ENCODE measurements at places on chromosomes 7 and 10.

DNA sequence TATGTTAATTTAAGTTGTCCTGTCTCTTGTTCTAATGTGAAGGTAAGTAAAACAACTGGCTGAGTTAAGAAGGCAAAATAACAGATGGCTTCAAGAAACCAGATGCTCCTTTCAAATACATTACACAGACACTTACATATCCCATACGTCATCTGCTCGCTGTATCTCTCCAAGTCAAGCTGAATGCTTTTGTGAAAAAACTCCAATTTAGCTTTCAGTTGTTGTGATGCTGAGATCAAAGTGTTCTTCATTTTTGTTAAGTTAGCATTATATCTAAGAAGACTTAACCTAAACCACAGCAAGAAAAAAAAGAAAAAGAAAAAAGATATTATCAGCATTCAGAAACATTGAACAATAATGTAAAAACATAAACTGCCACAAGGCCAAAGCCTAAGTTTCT, 18.5 kb upstream of the ERLIN1 start:
- no peak for DNase-seq

DNA sequence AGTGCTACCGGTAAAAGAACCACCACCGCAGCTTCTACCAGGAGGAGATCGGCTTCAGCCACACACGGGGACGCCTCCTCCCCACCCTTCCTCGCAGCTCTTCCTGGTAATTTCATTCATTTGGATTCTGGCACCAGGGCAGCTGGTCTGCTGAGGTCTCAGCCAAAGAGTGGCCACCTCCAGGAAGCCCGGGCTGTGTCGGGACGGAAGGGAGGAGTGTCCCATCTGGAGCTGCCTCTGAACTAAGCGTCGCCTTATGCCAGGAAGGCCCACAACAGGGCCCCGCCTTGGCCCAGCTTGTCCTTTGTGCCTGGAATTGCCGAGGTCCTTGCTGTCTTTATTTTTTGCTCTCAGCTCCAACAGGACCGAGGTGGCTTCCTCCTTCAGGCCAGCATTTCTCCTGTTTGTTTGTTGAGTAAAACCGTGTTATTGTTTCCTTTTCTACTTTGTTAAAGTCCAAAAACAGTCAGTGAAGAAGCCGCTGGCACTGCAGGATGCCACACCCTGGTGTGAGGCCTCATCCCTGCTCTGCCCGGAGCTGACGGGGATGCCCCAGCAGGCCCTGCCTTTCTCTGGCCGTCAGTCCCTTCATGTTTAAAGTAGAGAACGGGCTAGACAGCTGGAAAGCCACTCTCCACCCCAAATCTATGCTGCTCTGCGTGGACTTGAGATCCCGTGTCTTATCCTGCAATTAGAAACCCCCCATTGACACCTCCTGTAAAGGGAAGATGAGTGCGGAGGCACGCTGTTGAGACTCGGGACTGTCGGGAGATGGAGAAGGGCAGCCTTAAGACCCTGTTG, 24.5 kb upstream of the TTYH3 start:
- no peak for DNase-seq

DNA sequence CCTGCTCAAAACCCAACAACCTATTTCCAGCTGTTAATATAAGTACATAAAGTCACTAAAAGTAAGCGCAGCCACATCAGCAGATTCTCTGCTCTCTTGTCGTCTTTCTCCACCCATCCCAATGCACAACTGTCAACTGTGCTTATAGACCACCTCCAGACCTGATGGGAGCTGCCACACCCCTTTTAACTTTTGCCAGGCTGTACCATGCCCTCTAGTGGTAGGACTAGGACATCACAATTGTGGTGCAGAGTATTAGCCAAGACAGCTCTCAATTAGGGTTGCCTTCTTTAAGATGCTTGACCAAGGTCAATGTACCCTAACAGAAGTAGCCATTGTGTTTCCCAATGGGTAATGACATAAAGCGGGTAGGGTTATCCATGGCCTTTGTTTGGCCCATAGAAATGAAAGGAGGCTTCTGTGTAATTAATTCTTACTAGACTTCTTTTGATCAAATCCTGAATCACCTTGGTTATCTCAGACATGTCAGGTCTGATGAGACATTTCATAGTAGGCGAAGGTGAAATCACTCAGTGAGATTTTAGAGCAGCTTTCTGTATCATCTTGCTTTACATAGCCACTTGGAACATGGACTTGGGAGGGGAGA, 68.1 kb downstream of the SCRN1 start:
- peak; percentile 18 for DNase-seq

- no peak for DNase-seq
Observed at GRCh38 chr7:4960363-4960762, 1.4 kb upstream of the MMD2 start.

- no peak for DNase-seq
Observed at GRCh38 chr10:112141292-112141691, 42.3 kb downstream of the GPAM start.
